Mammary epithelial cell (primary cell): ENCODE measurements at places on chromosomes 16 and 17.

DNA sequence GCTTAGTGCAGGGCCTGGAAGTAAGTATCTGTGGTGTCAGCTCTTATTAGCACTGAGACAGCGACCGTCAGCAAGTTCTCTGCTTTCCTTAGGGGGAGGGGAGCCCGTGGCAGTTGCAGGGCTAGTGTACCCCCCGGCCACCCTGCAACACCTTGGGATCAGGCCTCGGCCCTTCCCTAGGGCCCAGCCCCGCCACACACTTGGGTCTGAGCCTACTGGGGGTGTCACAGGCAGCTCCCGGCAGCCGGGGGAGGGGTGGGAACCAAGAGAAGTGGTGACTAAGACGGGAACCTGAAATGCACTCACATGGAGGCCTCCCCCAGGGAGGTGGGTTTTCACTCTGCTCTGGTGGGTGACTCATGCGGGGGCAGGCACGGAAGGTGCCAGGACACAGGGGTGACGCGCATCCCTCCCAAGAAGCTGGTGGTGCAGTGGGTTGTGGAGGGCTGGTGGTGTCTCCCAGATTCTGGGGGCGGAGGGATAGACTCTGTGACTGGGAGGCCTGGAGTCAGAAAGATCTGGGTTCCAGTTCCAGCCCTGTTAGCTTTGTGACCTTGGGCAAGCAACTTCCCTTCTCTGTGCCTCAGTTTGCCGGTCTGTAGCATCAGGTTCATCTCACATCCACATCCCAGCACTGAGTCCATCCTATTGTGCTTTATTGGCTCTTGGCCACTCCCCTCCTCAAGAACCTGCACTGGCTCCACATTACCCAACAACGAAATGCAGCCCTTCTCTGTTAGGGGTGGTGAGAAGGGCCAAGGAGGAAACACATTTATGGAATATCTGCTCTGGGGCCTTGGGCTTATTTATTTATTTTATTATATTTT is 44.5 kb downstream of the LAT start:
- DNase-seq = peak; percentile 86

- no peak for DNase-seq
These were observed 23.3 kb downstream of the WIPI1 start for GRCh38 chr17:68433911-68434508.

- no peak for DNase-seq
These were observed 43.2 kb downstream of the RNF213 start for GRCh38 chr17:80303824-80304223.

DNA sequence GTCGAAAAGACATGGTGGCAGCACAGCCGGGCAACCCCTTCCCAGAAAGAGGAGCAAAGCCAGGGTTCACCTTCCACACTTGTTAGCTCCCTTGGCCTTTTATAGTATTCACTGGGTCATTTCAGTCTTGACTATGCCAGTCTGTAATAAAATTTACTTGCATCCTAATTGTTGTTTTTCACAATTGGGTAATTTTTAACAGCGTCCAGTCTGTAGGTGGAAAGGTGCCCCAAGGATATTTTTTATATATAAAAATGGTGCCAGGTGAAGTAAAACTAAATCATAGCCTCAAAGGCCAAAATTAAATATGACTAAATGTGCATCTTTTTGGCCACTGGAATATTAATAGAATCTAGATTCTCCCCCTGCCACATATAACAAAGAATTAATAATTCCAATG is at the start of gene KRT26:
KRT26 (minus strand) TSS at position 101 of the 400 bp plus-strand sequence; CDS start at position 13, 88 bp downstream.
- no peak for DNase-seq

GRCh38 chr16:57482845-57483545 is 3.3 kb downstream of the DOK4 start:
- no peak for DNase-seq

GRCh38 chr16:6132121-6132520 is 1034.5 kb upstream of the EEF2KMT start:
- no peak for DNase-seq

- peak; percentile 92 for DNase-seq
These were observed at the start of the genes GGA3 and MRPS7 for GRCh38 chr17:75261336-75262111. TSS of gene GGA3 (minus strand) at chr17:75261606. CDS start at chr17:75261587, 19 bp downstream. TSS of gene MRPS7 (plus strand) at chr17:75261879. CDS start at chr17:75261901, 22 bp downstream.

- DNase-seq = no peak
These were observed 171.0 kb downstream of the ZFHX3 start for GRCh38 chr16:72876981-72877373.

DNA sequence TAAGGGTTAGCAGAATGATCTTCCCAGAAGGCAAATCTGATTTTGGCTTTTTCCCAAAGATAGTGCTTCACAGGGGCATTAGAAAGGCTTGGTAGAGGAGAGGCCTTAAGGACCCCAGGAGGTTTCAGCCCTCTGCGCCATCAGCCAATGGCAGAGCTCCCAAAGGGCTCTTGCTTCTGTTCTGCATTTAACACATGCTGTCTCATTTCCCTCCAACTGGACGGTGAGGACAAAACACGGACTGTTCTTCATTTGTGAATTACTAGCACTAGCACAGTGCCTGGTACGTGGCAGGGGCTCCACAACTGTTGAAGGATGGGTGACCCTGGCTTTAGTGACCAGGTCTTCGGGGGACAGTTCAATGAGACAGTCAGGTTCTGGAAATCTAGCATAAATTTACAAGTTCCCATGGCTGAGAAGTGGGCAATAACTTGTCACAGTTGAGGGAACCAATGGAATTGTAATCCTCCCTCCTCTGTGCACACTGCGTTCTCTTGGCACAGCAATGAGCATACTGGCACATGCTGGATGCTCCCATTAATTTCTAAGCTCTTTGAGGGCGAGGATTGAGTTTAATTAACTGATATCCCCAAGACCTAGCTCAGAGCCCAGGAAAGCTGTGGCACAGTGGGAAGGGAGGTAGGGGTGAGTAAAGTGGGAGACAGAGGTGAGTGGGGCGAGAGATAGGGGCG is 45.4 kb downstream of the COG7 start:
- DNase-seq = no peak

DNA sequence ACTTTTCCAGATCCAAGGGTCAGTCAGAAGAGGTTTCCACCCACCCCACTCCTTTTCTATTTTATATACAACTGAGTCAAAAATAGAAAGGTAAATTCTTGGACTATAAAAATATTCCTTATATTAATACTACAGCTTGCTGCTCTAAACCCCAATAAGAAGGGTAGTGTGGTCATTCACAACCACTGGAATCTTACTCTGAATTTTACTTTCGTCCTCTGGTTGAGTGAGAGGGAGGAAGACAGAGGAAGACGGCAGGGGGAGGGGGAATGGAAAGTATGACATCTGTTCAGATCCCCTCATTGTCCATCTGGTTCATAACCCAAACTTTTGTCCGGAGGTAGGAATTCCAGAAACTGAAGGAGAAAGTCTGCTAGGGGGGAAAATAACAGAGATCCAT is 67.2 kb downstream of the MAF start:
- DNase-seq = no peak

- no peak for DNase-seq
These were observed at the start of gene CORO6 for GRCh38 chr17:29622337-29623282. TSS of gene CORO6 (minus strand) at chr17:29622912. CDS start at chr17:29621421, 1,491 bp downstream.

DNA sequence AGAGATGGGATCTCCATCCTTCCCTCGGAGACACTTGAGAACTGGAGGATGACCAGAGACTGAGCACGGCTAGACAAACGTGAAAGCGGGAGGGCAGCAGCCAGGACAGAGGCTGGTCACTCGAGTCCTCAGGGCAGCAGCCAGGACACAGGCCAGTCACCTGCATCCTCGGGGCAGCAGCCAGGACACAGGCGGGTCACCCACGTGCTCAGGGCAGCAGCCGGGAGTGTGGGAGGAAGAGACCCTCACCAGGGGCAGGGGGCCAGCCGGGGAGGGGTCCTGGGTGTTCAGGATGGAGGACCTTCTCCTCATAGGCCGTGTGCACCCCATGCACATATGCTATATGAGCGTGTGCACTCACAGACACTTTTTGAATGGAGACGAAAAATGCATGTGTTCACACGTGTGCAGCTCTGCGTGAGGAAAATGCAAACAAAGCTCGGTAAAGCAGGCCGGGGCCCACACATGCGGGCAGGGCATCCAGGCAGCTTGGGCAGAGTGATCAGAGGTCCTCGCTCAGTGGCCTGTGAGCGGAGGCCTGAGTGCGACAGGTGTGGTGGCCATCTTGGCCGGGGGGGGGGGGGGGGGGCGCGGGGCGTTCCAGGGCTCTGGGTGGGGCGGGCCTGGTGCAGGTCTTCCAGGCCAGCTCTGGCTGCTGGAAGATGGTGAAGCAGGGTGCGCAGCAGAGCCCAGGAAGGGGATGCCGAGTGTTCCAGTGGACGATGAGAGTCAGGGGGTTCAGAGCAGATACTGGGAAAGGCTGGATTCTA is 26.7 kb downstream of the ZNF469 start:
- DNase-seq = no peak

- no peak for DNase-seq
These were observed 497 bp downstream of the BCL7C start for GRCh38 chr16:30893417-30893743.

- DNase-seq = no peak
These were observed 47.9 kb downstream of the RAB11FIP3 start for GRCh38 chr16:473046-474043.
